Cardiac fibroblast (primary cell): ENCODE measurements at places on chromosomes 3 and 15.

DNA sequence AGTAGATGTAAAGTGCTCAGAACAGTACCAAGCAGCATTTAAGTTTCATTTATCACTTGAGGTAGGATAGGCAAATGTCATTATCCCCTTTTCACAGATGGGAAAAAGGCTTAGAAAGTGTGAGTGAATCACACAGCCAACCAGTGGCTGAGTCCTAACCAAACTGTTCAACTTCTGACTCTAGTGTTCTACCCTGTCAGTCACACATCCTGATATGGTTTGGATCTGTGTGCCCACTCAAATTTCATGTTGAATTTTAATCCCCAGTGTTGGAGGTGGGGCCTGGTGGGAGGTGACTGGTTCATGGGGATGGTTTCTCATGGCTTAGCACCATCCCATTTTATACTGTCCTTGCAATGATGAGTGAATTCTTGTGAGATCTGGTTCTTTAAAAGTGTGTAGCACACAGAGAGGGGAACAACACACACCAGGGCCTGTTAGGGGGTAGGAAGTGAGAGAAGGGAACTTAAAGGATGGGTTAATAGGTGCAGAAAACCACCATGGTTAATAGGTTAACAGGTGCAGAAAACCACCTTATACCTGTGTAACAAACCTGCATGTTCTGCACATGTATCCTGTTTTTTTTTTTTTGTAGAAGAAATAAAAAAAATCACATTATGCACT is 304.7 kb downstream of the SUCLG2 start:
- DNase-seq: no peak

DNA sequence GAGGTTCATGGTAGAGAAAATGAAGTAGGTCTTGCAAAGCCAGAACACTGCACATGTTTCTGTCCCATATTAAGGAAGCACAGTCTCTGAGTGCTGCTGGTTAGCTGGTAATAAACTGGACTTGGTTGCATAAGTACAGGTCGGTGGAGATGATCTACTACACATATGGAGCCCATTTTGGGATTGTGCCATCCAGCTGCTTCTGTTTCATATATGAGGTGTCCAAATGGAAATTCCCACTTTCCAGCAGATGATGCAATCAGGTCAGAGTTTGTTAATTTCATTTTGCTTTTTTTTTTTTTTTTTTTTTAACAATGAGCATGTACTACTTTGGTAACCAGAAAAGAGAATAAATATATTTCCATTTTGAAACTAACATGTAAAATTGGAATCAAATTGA is 122.6 kb downstream of the SATB1 start:
- peak; percentile 14 for DNase-seq

DNA sequence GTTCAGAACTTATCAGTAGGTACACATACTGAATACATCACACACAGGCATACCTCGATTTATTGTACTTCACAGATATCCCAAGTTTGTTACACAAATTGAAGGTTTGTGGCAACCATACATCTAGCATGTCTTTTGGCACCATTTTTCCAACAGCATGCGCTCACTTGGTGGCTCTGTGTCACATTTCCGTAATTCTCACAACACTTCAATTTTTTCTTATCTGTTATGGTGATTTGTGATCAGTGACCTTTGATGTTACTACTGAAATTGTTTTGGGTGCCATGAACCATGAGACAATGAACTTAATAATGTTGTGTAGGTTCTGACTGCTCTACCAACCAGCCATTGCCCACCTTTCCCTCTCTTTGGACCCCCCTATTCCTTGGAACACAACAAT is 10.8 kb downstream of the PARL start:
- no peak for DNase-seq

- DNase-seq: peak; percentile 62
Measured at GRCh38 chr3:64214381-64215018, 10.8 kb downstream of the PRICKLE2 start.

- no peak for DNase-seq
Measured at GRCh38 chr15:60077581-60078359, 73.7 kb downstream of the FOXB1 start.

GRCh38 chr3:184761075-184761841 is 49.4 kb upstream of the MAGEF1 start:
- peak; percentile 59 for DNase-seq

DNA sequence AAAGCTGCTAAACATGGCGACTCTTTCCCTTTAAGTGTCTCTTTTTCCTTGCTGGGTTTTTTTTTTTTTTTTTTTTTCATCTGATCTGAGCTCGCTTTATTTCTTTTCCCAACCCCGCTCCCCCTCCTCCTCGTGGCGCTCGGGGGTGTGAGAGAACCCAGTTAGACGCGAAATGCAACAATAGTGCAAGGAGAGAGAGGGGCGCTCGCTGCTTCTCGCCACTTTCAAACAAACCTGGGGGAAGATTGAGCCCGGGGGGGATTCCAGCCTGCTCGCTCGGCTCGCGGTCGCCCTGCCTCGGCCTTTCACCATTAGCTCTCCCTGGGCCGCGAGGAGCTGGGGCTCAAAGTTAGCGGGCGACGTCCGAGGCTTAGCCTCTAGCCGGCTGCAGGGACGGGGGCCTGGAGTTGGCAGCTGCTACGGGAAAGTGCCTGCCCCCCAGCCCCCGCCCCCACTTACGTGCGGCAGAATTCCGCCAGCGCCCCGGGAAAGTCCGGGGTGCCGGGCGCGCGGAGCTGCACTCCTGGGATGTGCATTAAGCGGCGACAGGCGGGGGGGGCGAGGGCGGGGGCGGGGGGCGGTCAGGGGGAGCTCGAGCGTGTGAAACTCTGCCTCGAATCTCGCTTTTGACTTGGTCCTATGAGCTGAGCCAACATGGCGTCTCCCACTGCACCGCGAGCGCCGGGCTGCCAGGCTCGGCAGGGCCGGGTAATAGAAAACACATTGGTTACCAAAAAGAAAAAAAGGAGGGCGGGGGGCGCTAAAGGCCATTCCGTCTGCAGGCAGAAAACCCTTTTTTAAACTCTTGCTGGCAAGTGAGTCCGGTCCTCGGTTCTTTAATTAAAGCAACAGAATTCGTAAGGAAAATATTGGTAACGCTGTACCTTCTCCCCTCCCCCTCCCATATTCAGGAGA is 10.4 kb downstream of the NR2F2 start:
- peak; percentile 71 for DNase-seq

DNA sequence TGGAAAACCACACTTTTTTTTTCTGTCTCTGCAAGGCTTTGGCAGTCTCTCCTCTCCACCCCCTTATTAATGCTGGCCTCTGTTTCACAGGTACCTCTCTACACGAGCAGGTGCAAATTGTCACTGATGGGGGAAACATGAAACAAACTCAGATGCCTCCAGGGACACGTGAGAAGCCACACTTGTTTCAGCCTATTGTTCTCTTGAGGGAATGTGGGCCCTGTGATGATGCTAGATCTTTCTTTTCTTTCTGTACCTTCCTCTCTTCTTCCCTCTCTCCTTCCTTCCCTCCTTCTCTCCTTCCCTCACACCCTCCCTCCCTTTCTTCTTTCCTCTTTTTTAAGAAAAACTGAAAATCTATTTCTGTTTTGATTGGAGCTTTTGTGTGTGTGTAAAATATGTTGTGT is 5.7 kb upstream of the BLM start:
- no peak for DNase-seq

- no peak for DNase-seq
Measured at GRCh38 chr3:42795621-42796181, 8.6 kb downstream of the HIGD1A start.

GRCh38 chr15:89826671-89827655 is 12.3 kb upstream of the ANPEP start:
- no peak for DNase-seq

DNA sequence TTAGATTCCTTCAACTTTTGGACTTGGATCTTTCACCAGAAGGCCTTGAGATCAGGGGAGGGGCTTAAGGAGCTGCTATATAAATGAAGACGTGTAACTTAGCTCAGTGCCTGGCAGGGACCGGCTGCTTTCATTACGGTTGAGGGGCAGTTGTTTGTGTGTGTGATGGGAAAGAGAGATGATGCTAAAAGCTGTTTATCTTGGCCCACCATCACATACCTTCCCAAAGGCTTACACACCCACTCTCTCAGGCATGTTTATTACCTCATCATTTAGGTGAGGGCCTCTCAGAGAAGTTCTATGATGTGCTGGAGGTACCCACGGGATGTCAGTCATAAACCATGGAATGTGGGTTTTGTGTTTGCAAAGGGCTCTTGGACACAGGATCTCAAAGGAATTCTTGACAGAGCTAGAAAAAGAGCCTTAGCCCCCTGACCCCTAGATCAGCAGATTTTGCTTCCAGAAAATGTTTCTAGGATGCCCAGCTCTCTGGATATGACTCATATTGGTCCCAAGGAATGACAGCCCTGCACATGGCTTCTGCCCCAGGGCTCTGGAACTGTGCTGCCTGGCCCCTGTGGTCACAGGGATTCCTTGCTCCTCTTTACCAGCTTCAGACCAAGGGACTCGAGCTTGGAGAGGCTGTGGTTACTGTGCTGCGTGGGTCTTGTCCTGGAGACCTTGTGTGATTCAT is 15.9 kb upstream of the SMAD3 start:
- peak; percentile 68 for DNase-seq

DNA sequence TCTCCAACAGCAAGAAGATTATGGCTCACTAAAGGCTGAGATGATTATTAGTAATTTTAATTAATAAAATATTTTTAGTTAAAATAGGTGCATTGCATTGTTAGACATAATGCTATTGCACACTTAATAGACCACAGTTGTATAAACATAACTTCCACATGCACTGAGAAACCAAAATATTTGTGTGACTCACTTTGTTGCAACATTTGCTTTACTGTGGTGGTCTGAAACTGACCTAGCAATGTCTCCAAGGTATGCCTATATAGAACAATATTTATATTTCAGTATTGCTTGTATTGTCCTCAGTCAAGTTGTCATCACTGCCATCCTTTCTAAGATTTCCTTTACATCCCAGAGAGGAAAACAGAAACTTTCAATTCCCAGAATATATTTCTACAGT is 1215.2 kb downstream of the SI start:
- no peak for DNase-seq

DNA sequence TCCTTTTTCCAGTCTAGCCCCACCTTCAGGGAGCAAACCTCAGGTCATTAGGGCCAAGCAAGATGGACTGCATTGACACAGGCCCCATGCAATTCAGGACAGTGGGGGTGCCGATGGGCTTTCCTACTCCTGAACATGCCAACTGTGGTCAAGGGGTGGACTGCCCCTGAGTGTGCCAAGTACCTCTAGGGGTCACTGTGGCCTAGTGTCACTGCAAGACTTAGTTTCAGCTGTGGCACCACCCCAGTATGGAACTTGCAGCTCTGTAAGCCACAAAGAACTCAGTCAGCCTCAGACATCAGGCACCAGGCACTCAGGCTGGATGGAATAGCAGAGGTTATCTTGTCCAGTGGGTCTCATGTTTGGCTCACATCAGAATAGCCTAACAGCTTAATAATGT is 32.3 kb downstream of the EXOG start:
- no peak for DNase-seq

DNA sequence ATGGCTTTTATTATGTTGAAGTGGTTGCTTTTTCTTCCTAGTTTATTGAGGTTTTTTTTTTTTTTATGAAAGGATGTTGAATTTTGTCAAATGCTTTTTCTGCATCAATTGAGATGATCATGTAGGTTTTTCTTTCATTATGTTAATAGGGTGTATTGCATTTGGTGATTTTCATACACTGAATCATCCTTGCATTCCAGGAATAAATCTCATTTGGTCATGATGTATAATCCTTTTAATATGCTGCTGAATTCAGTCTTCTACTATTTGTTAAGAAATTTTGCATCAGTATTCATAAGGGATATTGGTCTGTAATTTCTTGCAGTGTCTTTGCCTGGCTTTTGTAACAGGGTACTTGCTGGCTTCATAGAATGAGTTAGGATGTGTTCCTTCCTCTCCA is 11.5 kb upstream of the CLRN1 start:
- DNase-seq: no peak
